A172 (cell line): ENCODE measurements at places on chromosomes 4 and X. TPM values are rescaled to one million over a fixed set of nuclear protein-coding genes. Genes with fewer than 3 reads are reported as not detected.
A peak's percentile ranks its signal among the peaks of the same experiment; 100 is the strongest.

The LUZP4 gene
- not detected in 2 replicates for total RNA-seq

GRCh38 chr4:158176108-158176507 lies 3.3 kb upstream of the GASK1B start:
- DNase-seq, result peak; percentile 61

The FGF5 gene
- 0.91 and 1.5 TPM in 2 replicates for total RNA-seq

GRCh38 chrX:107978707-107979307 lies 3.4 kb downstream of the TEX13B start:
- DNase-seq, result peak; percentile 3

DNA sequence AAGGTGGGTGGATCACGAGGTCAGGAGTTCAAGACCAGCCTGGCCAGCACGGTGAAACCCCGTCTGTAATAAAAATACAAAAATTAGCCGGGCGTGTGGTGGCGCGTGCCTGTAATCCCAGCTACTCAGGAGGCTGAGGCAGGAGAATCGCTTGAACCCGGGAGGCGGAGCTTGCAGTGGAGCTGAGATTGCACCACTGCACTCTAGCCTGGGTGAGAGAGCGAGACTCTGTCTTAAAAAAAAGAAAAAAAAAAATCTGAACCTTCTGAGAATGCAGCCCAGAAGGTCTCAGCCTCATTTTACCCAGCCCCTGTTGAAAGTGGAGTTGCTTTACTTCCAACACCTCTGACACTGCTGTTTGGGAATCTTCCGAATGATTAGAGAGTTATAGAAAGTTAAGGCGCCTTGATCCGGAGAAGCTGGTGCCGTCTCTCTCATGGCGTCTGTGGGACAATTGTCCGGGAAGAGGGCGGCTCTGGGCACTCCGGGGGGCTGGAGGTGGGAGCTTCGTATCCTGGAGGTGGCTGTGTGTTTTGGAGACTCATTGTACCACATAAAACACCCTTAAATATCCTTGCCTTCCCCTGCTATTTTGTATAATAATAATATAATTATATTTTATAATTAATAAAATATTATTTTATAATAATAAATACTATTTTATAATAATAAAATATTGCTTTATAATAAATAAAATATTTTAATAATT lies 92.7 kb upstream of the PPP2R3B start:
- no peak for DNase-seq

- no peak for DNase-seq
Measured at GRCh38 chr4:183288955-183289354, 31.1 kb downstream of the CLDN22 start.

DNA sequence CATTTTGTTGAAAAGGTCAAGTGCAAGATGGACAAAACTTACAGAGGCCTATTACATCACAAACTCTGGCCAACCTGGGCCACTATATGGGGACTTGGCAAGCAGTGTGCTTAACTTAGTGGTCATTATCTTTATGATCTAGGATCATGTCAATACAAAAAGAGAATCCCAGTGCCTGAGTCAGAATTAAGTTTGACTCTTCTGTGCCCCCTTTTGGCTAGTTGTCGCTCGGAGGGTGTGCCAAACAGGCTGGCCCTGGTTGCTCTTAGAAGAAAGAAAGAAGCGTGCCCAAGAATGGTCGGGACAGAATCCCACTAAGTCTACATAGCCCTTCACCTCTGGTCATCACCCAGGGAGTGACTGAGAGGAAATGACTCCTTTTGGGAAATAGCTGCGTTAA lies 100.1 kb downstream of the EIF4E start:
- no peak for DNase-seq

DNA sequence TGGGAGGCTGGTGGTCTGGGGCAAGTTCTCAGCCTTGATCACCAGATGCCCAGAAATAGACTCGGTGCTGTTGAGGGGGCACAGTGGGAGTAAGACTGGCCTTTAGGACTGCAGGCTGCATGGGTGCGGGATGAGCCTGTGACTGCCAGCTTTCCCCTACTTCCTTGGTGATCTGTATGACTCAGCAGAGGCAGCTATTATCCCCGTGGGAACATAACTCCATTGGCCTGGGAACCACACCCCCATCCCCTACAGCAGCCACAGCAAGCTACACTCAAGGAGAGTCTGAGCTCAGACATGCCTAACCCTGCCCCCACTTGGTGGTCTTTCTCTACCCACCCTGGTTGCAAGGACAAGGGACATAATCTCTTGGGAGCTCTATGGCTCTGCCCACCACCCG lies 20.6 kb downstream of the CLIC2 start:
- peak; percentile 57 for DNase-seq

The ENAM gene
- total RNA-seq, result not detected in 2 replicates

- peak; percentile 5 for DNase-seq
Measured at GRCh38 chrX:102515975-102516941, at the start of gene TMSB15A. Gene TMSB15A (minus strand): TSS chrX:102516739.

GRCh38 chr4:46425775-46426400 lies 36.0 kb upstream of the GABRA2 start:
- no peak for DNase-seq

The GJB1 gene
- not detected in 2 replicates for total RNA-seq

DNA sequence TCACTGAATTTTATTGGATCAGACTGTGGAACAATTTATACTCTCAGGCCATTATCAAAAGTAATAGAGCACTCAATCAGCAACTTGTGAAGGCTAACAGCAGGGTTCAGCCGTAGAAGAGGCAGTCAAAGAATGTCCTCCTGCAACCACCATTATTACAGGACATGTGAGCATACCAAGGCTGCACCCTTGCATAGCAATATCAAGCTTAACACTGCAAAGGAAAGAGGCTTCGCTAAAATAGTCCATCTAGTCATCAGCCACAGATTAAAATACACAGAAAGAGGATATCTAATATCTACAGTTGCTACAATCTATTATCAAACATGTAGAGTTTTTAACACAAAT lies 42.9 kb upstream of the TMPRSS11B start:
- no peak for DNase-seq

The NHS gene
- 3.0 and 3.1 TPM in 2 replicates for total RNA-seq

DNA sequence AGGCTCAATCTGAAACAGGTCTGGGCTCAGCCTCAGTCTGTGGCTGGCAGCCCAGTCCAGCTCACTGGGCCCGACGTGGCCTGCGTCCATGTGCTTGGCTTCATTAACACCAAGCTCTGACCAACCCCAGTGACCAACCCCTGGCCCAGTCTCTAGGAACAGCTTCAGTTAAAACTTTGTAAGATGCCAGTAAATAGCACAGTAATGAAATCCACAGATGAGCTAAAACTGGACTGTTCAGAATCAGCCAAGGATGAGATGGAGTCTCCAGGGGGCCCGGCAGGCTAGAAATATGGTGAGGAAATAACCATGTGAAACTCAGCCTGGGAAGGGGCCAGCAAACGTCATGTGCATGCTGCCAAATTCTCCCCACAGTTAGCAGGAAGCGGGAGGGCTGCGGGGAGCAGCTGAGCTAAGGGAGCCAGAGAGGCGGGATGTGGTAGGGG lies 37.1 kb upstream of the XPNPEP2 start:
- DNase-seq, result no peak

- no peak for DNase-seq
Measured at GRCh38 chr4:57051095-57051494, 59.1 kb downstream of the IGFBP7 start.

The FDCSP gene
- not detected in 2 replicates for total RNA-seq

DNA sequence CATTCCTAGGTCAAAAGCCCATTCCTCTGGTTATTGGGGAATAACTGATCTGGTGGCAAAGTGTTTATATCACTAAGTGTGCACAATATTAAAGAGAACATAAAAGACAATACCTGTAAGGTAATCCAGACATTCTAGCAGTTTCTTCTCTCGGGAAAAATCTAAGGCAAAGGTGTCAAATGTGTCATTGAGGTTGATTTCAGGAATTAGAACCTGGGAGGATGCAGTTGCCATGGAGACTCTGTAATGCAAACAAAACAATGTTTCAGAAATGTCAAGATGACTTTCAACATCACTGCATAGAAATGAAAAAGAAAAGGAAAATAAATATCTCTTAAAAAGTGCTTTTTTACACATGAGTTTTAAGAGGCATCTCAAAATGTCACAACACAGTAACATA lies 145.9 kb downstream of the MID1 start:
- no peak for DNase-seq

- no peak for DNase-seq
Measured at GRCh38 chrX:129642641-129643040, 12.1 kb downstream of the APLN start.

The C1QTNF7 gene
- not detected in 2 replicates for total RNA-seq

DNA sequence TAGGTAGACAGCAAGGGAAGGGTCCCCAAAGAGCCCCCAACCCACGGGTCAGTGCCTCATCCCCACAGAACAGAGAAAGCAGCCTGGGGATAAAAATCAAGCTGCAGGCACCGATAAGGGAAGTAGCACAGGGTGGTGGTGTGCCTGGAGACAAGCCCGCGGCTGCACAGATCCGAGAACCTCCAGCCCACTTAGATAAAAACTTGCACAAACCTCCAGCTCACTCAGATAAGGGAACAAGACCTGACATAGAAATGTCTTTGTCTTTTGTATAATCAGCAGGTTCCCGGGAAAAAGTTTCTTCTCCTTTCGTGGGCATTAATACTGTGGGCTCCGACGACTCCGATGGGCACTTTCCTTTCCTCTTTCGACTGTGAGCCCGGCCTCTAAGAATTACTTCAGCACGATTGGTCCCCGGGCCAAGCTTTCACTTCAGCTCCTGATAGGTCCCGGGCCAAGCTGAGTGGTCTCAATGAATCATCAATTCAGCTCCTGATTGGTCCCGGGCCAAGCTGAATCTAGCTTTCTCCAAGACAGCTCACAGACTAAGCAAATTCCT lies 32.4 kb downstream of the PRDX4 start:
- DNase-seq, result no peak

DNA sequence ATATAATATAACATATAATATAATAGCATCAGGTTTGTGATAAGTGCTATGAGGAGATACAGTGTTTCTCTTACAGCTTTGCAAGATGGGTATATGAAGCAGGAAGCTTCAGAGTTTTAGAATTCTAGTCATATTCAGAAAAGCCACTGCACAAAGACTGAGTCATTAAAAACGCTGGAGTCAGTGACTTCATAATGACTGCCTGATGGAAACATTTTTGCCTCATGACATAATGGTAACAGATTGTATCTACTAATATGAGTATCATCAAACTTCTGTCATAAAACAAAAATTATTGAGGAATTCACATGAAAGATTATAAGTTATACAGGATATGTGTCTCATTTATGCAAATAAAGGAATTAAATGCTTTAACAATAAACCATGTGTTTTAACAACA lies 46.8 kb downstream of the EPHA5 start:
- peak; percentile 38 for DNase-seq

DNA sequence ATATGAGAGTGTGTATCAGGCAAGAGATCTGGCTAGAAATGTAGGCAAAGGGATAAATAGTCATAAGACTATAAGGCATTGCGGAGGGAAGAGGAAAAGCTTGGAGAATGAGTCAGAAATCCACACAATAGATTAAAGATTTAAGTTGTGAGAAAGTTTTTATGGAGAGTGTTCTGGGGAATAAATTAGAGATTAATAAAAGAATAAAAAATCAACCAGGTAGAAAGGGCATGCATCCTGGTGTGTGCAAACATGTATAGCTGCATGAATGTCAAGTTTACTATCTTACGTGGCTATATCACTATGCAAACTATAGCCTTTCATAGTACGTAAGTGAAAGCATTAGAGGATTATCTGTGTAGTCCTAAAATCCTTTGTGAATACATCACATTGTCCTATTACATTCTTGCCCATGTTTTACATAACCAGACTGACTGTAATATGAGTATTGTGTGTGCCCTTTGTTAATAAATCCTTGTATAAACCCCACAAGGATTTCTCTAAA lies 36.9 kb downstream of the SNCA start:
- peak; percentile 43 for DNase-seq

DNA sequence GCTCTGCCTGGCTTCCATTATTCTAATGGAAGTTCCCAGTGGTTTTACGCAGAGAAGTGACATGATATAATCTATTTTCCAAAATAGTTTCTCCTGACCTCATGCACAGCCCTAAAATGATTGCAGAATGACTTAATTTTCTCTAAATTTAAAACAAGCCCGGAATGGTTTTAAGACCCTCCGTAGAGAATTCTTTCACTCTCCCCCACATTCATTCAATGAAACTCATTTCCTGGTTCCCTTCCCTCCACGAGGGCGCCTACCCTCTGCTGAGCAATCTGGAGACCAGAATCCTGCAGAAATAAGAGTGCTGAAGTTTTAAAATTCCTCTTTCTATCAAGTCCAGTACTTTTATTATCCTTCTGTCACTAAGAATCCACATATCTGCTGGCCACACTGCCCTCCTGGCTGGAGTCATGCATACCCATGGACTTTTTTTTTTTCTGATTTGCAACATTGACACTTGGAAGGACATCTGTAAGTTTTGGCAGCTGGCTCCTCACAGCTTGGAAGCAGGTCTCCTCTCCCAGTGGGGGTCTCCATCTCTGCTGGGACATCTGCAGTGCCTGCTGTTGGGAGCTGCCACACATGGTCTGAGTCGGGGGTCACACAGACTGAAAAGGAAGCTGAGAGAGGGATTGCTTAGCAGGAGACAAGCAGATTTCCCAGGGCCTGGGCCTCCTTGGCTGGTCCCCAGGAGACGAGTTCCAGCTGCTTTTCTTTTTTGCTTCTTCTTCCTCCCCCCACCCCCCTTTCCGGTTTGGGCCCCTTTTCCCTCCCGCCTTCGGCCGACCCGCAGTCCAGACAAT lies 86.1 kb downstream of the SOWAHB start:
- DNase-seq, result no peak

The GATA1 gene
- not detected in 2 replicates for total RNA-seq

DNA sequence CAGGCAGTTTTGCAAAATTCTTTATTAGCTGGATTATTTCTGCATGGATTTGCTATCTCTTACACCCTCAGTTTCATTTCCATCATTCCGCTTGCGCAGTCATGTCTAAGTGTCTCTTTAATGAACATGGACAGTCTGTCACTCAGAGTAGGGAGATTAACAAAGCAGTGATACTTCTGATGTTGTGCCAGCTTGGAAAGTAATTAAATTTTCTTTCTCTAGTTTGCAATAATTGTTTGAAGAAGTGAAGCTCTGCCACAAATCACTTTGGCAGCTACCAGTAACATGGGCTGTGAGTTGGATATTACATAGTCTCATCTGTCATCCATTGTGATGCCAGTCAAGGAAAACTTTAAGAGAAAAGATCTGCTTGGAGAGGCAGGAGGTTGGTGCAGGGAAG lies 324.8 kb upstream of the NWD2 start:
- DNase-seq, result no peak

- DNase-seq, result no peak
Measured at GRCh38 chr4:158738866-158739265, 15.7 kb upstream of the PPID start.

DNA sequence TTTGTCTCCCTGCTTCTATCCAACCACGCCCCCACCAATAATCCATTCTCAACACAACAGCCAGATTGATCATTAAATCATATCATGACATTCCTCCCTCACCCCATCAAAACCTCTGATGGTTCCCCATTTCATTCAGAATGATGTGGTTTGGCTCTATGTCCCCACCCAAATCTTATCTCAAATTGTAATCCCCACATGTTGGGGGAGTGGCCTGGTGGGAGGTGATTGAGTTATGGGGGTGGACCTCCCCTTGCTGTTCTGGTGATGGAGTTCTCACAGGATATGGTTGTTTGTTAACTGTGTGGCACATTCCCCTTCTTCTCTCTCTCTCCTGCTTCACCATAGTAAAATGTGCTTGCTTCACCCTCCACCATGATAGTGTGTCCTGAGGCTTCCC lies 23.3 kb downstream of the TRMT2B start:
- DNase-seq, result no peak

GRCh38 chrX:24424948-24425347 lies 40.1 kb upstream of the PDK3 start:
- no peak for DNase-seq

- DNase-seq, result peak; percentile 3
Measured at GRCh38 chr4:75289914-75290582, 224.2 kb downstream of the RCHY1 start.
